ENCODE measurements at places on chromosomes 13 and 19.

GRCh38 chr13:30032263-30032662 lies 181.8 kb upstream of the UBL3 start:
- DNase-seq: no peak

- DNase-seq: no peak
These were observed 18.1 kb downstream of the ESD start for GRCh38 chr13:46778890-46779289.

- DNase-seq: no peak
These were observed 635.4 kb upstream of the ARGLU1 start for GRCh38 chr13:107203146-107203847.

- no peak for DNase-seq
These were observed 2.6 kb downstream of the ZSWIM4 start for GRCh38 chr19:13797870-13798269.

DNA sequence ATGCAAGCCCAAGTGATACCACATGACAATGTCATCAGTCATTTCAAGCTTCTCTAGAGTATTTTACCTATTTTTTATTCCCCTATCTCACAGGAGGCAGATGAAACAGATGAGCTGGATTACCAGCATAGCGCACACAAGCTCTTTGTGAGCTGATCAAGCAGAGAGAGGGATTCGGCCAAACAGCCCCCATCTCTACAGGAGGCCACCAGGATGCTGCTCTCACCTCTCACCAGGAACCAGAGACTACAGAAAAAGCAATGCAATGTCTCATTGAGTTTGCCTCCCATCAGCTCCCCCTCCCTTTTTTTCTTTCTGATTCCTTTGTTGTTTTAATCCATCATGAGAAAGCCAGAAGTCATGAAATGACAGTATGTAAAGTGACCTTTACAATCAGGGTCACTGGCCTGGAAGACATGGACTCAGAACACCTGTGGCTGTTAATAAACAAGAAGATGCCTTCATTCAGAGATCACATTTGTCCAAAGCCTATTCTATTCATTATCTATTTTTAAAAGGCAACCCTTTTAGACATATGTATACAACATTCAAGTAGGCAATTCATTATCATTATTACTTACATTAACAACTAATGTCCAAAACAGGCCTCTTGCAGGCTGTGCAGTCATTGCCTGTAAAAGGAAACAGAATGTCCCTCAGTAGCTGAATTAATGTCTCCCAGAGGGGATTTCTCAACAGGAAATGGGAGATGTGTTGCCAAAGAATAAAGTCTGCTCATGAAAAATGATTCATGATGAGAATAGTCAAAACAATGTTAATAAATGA lies 656.6 kb downstream of the TBC1D4 start:
- no peak for DNase-seq

DNA sequence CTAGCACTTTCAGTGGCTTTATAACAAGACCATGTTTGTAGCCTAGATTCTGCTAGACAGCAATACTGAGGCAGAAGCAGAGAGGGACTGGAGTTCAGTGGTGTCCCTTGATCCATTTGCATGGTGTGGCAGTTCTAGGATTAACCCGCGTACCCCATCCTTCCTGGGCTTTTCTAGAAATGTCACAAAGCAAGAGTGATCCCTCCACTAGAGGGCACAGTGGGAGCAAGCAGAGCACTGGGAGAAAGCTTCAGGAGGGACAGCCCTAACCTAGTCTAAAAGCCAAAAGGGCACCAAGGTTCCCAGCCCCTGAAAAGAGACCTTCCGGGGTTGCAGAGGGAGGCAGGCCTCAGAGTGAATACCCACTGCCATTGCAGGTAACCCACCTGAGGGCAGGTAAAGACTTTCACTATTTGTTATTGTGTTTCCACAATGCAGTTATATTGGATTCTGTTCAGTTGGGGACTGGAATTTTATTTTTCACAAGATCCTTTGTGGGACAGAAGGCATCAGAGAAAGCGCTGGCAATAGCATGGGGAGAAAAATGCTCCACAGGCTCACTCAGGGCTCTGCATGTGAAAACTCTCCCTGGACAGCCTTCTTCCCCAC lies 170.6 kb downstream of the FLT1 start:
- peak; percentile 82 for DNase-seq

DNA sequence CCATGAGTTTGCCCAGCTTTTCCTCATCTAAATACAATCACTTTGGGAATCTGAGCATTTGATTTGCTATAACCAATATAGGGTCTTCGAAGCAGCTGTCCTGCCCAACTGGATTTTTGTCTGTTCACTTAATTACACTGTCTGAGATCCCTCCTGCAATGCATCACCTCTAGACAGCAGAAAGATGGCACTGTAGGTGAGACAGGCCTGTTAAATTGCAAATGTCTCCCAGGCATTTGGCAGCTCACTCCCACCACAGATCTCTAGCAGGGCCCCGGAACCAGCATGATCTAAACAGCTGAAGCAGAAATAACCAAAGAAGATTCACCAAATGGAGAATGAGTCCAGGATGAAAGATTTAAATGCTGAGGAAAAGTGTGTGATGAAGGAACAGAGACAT lies 41.9 kb upstream of the SERPINE3 start:
- no peak for DNase-seq

GRCh38 chr13:102028868-102029267 lies 373.0 kb downstream of the FGF14 start:
- DNase-seq: no peak

GRCh38 chr13:23570099-23570920 lies at the start of gene TNFRSF19:
TSS of gene TNFRSF19 (plus strand) at chr13:23570412. CDS start at chr13:23590184, 19,772 bp downstream.
- no peak for DNase-seq

- DNase-seq: no peak
These were observed 35.1 kb downstream of the LPAR6 start for GRCh38 chr13:48377857-48378256.

DNA sequence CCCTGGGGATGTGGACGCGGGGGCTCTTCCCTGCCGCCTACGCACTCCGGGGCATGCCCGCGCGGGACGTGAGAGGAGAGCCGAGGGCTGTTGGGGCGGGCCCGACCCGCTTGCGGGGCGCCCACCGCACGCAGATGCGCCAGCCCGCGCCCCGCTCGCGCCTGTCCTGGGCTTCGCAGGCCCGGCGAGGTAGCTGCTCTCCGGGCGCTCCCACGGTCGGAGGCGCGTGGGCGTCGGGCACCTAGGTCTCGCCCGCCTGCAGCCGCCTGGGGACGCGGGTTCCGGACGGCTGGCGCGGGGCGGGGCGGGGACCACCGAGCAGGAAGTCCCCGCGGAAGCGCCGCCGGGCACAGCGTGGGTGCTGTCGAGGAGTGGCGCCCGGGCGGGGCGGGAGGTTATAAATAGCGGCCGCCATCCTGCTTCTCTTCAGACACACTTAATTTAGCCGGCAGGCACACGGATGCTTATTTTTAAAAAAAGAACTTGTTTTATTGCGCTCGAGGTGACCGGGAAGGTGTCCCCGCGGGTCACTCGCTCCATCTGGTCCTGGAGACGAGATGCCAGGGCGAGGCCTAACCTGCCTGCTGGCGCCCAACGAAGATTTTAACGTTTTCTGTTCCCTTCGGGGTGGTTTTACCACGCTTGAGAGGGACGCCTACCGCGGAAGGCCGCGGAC lies 561 bp upstream of the GJA3 start:
- DNase-seq: peak; percentile 46

GRCh38 chr19:11931513-11931912 lies 6.6 kb downstream of the ZNF700 start:
- DNase-seq: no peak

DNA sequence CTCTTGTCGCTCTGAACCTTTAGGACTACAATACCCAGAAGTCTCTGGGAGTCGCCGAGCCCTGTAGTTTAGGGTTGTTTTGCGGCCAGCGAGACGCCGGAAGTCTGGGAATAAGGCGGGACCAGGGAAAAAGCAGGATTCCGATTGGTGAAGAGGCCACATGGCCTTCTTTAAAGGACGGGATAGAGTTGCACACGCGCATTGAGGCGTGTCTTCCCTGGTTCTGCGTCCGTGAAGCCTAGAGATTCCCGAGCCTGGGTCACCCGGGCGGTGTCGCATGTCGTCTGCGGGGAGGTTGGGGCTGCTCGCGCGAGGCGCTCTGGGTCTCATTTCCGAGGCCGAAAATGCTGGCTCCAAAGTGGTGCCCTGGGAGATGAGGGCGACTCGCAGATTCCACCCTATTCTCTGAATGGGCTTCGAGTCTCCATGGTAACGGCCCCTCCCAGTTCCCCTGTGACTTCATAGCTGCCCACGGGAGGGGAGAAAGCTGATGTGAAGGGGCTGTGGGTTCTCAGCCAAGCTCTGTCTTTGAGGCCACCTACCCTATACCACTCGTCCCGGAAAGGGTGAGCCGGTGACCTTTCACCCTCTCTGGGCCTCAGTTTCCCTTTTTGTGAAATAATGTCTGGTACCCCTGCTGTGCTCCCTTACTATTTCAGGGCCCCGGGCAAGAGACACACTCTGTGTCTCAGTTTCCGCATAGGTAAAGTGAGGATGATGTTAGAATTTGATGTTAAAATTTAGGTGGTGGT lies 614 bp upstream of the ZSCAN5A start:
- DNase-seq: peak; percentile 98

DNA sequence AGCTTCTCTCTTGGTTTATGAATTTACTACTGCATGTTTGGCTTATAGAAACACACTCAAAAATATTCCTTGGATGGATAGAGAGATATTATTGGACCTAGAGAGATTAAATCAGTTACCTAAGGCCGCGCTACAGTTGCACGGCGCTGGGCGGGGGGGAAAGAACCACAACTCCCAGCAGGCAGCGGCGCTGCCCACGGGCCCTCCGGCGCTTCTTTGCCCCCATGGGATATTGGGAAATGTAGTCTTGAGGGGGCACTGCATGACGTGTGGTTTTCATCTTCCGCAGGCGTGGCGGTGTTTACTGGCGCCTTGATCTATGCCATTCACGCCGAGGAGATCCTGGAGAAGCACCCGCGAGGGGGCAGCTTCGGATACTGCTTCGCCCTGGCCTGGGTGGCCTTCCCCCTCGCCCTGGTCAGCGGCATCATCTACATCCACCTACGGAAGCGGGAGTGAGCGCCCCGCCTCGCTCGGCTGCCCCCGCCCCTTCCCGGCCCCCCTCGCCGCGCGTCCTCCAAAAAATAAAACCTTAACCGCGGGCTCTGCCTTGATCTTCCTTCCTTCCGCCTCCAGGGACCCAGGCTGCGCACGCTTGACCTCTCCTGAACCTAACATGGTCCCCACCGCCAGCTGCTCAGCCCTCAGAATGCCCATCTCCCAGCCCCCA lies 4.8 kb downstream of the EMP3 start:
- peak; percentile 94 for DNase-seq

- DNase-seq: no peak
These were observed 12.6 kb downstream of the MBNL2 start for GRCh38 chr13:97234742-97235141.

- no peak for DNase-seq
These were observed 16.5 kb downstream of the SLC5A5 start for GRCh38 chr19:17888260-17888659.

DNA sequence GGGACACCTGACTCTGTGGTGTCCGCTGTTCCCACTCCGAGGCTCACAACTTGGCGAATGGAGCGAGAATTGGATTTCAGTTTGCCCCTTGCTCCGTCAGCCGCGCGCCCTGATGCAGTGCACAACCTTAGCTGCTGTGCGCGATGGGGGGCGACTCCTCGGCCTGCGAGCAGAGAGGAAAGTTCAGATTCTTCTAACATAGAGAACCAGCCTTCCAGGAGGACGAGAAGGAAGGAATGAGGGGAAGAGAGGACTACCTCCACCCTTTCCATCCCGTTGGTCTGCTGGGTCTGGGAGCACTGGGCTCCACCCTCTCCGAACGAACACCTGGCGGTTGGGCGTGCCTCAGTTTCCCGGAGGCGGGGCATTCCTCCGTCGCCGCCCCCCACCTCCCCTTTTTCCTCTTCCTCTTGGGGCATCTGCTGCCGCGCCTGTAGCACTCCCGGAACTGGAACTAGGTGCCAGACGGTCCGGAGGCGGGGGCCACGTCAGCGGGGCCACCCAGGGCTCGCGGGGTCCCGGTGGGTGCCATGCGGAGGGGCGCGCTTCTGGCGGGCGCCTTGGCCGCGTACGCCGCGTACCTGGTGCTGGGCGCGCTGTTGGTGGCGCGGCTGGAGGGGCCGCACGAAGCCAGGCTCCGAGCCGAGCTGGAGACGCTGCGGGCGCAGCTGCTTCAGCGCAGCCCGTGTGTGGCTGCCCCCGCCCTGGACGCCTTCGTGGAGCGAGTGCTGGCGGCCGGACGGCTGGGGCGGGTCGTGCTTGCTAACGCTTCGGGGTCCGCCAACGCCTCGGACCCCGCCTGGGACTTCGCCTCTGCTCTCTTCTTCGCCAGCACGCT lies at the start of gene KCNK6:
TSS of gene KCNK6 (plus strand) at position 425 of the 838 bp plus-strand sequence. CDS start at position 531, 106 bp downstream.
- DNase-seq: peak; percentile 2

DNA sequence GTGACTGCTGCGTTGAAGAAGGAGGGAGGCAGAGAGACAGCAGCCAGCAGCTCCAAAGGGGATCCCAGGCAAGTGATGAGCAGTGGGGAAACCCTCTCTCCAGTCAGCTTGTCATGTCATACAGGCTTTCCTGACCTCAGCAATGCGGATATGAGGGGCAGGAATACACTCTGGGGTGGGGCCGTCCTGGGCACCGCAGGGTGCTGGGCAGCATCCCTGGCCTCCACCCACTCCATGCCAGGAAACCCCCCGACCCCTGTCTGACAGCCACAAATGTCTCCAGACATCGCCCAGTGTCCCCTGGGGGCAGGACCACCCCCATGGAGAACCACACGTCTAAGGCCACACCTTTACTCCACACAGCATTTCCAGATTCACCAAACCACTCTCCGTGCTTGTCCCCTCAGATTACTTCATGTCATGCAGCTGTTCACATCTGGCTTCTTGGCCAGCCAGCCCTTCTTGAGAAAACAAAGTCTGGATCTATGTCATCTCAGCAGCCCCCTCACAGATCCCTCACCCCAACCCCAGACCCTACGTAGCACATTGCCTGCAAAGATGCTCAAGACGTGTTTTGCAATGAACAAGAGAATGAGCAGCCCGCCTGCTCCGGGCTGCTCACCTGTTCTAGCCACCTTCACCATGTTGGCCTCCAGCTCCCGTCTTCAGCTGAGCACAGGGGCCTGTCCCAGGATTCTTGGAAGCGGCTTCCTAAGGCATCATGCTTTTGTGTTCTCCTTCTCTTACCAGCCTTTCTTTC lies 46.5 kb downstream of the RFX2 start:
- DNase-seq: no peak

- DNase-seq: peak; percentile 29
These were observed 1.4 kb downstream of the ING1 start for GRCh38 chr13:110714797-110715394.
